CD8-positive, alpha-beta T cell (primary cell): ENCODE measurements at places on chromosomes 5 and 9.

- no peak for DNase-seq
These were observed 113.0 kb downstream of the UGCG start for GRCh38 chr9:112009656-112010055.

DNA sequence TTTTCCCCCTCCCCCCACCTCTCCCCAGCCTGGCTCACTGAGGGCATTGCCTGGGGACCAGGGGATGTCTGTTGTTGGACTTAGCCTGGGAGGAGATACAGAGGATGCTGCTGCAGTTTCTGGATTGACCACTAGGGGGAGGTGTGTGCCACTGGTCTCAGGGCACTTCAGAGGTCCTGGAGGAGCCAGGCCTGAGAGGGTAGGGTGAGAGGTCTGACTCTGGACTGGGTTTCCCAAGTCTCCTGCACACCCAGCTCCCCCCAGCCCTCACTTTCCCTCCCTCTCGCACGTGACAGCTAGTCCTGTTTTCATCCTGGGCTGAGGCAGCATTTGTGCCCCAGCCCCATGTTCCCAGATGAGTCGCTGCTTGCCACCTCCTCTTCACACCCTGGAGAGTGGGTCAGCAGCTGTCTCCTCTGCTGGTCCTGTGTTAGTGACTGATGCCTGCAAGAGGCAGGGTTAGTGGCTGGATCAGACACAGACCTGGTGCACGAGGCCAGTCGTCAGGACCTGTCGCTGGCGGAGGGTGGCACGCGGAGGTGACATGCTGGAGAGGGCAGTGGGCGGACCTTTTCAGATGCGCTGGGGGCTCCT is 4.4 kb downstream of the IL3 start:
- peak; percentile 68 for DNase-seq

- no peak for DNase-seq
These were observed 133.8 kb upstream of the MOCS2 start for GRCh38 chr5:53243403-53243802.

DNA sequence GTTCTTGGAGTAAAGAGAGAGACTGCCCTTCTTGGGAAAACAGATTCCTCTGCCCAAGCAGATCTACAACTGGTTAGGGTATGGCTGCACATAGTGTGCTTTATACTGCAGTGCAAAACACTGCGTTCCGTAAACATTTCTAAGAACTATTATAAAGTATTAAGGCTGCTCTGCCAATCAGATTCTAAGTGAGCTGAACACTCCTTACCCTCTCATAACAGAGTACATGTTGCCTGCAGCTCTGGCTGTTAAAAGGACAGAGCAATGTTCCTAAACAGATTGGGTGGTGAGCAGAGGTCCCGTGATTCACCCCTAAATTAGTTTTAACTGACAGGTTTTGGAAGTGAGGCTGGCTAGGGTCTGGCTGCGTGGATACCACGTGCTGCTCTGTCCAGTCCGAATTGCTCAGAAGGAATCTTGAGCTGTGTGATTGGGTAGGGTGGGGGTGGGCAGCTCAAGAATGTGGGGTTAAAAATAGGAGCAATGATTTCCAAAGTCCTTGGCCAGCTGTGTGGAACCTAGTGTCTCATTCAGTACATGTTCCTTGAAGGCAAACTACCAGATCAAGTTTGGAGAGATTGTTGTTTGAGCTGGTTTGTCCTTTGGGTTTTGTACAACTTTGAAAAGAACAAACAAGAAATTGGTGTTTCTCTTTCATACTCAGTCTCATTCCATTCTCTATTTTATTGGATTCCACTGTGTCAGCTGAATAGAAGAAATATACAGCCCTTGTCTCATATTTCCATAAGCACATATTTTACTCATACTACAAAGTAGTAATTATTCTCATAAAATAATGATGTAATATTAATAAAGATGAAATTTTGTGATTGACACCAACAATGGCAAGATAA is 497.6 kb upstream of the CD180 start:
- DNase-seq: no peak

DNA sequence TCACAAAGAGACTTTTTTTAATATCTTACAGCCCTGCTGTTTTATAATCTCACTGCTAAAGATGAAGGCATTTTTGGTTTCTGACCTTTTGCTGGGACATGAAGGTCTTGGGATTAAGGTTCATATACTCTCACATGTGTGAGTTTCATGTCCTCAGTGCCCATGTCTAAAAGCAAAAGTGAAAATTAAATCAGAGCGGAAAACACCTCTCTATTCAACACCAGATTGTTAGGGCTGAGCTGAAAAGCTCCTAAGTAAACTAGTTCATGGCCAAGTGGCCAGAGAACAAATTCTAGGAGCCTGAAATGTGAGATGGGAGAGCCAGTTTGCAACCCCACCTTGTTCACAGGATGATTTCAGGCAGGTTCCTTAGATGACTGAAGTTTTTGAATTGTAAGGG is 110.9 kb downstream of the GRIA1 start:
- DNase-seq: no peak
